ENCODE measurements at places on chromosomes 1 and 21. TPM values are rescaled to one million over a fixed set of nuclear protein-coding genes. Genes with fewer than 3 reads are reported as not detected.

Gene ITLN2
- not detected for total RNA-seq

Gene CD1B
- total RNA-seq = not detected

Gene DHRS3
- 2.4 TPM for total RNA-seq

Gene S100A9
- not detected for total RNA-seq

Gene ERI3
- total RNA-seq = 97.9 TPM

Gene EXOSC10
- 119 TPM for total RNA-seq

Gene SYNC
- not detected for total RNA-seq

Gene KLHL12
- 22.9 TPM for total RNA-seq

DNA sequence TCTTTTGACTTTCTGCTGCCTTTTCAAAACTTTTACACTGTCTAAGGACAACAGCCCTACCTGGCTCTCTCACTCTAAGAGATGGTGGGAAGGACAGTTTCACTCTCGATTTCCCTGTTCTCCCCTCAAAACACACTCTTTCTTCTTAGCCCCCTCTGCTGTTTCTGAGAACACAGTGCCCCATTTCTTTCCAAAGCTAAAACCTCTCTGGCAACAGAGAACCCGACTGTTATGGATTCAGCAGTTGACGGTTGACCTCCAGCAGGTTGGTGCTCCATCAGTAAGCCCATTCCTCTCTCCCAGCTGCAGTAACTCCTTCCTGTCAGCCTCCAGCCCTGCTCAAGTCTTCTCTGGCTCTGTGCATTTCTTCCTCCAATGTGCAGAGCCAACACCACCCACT is 88.2 kb upstream of the ABCD3 start:
- H3K4me1 ChIP-seq = peaks cover 20% of the 10 kb centered on the region
- no peaks in the 10 kb centered on the region for H3K27me3 ChIP-seq
- H3K36me3 ChIP-seq = no peaks in the 10 kb centered on the region
- H3K27ac ChIP-seq = no peak overlapping the region
- DNase-seq = peak; percentile 61

DNA sequence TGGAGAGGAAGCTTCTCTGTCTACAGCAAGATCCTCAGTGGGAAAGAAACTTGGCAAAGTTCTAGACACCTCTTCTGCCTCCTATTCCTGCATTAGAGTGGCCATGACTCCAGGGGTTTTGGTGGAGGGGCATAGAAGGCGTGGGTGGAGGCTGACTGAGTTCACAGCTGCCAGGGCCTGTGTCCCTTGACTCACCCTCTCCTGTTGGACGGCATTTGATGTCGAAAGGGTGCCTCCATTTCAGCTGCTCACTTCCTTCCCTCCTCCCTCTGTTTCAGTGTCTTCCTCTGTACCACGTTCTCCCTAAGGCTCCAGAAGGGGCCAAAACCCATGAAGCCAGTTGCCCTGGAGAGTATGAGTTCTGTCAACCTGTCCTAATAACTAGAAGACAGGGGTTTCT is 632 bp downstream of the TMEM79 start:
- H3K27me3 ChIP-seq = no peaks in the 10 kb centered on the region
- H3K4me1 ChIP-seq = peaks cover 8% of the 10 kb centered on the region
- no peak for DNase-seq
- no peak overlapping the region for H3K4me3 ChIP-seq
- H3K27ac ChIP-seq = no peak overlapping the region

DNA sequence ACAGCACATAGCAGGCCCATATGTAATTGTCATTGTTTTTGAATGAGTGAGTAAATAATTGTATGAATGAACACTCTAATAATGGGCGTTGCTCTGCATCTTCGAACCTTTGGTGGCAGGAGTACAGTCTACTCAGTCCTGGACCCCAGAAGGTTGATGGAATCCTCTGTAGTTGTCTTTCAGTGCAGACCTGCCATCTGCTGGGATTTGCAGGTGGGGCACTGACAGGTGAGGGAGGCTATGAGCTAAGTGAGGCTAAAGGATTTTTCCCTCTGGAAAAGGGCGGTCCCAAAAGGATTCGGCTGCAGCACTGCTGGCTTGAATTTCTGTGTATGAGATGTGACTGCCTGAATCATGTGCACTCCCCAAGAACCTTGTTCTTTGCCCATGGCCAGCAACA is 53.4 kb downstream of the PLXNA2 start:
- H3K4me3 ChIP-seq = no peak overlapping the region
- H3K27me3 ChIP-seq = peaks cover 6% of the 10 kb centered on the region
- no peaks in the 10 kb centered on the region for H3K4me1 ChIP-seq
- no peak for DNase-seq
- H3K36me3 ChIP-seq = no peaks in the 10 kb centered on the region

GRCh38 chr1:5994713-5995621 is 2.7 kb upstream of the NPHP4 start:
- no peaks in the 10 kb centered on the region for H3K27me3 ChIP-seq
- DNase-seq = no peak
- no peak overlapping the region for H3K27ac ChIP-seq
- peaks cover 21% of the 10 kb centered on the region for H3K4me1 ChIP-seq
- no peak overlapping the region for H3K4me3 ChIP-seq
- no peaks in the 10 kb centered on the region for H3K36me3 ChIP-seq

DNA sequence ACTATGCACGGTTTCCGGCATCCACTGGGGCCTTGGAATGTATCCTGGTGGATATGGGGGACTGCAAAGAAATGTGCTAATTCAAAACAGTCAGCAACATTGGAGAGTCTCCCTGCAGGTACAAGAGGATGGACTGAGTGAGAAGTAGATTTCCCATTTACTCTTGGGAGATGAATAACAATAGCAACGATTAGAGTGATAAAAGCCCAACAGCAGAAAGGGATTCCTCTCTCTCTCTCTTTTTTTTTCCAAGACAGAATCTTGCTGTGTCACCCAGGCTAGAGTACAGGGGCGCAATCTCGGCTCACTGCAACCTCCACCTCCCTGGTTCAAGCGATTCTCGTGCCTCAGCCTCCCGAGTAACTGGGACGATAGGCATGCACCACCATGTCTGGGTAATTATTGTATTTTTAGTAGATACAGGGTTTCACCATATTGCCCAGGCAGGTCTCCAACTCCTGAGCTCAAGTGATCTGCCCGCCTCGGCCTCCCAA is 5.0 kb upstream of the SHCBP1L start:
- H3K4me3 ChIP-seq = no peak overlapping the region
- H3K36me3 ChIP-seq = no peaks in the 10 kb centered on the region
- peaks cover 5% of the 10 kb centered on the region for H3K4me1 ChIP-seq
- no peaks in the 10 kb centered on the region for H3K27me3 ChIP-seq
- no peak overlapping the region for H3K27ac ChIP-seq

- H3K27ac ChIP-seq = no peak overlapping the region
- H3K36me3 ChIP-seq = no peaks in the 10 kb centered on the region
- no peaks in the 10 kb centered on the region for H3K27me3 ChIP-seq
- no peak for DNase-seq
- H3K4me1 ChIP-seq = peaks cover 3% of the 10 kb centered on the region
- H3K4me3 ChIP-seq = no peak overlapping the region
Measured at GRCh38 chr1:89060091-89060490, 4.9 kb downstream of the GBP1 start.

DNA sequence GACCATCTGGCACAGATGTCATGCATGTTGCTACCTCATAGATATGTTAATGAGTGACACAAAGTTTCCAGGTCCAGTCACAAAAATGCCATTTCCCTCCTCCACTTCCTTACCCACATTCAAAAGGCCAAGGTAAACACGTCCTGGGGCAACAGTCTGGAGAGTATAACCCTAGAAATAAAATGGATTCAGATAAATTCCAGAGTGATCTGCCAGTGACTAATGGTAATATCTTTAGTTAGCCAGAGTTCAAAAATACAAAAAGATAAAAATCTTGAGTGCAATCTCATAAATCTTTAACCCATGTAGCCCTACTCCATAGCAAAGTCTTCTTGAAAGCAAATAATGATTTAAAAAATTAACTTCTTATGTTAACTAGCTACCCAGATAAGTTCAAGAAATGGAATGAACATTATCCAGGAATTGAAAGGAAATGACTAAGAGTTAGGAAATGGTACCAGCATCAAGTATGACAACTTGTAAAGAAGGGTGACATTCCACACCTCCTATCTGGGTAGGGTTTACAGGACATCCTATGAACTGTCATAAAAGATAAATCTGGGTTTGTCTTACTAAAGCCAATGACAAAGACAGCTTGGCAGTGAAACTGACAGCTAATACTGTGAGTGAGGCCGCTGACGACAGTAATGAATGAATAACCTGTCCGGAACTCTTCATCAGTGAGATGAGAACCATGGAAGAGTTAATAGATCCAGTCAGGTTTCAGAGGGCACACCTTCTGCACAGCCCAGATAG is 18.1 kb downstream of the RGS2 start:
- DNase-seq = peak; percentile 80
- peaks cover 4% of the 10 kb centered on the region for H3K4me1 ChIP-seq
- no peaks in the 10 kb centered on the region for H3K27me3 ChIP-seq
- no peak overlapping the region for H3K27ac ChIP-seq
- no peaks in the 10 kb centered on the region for H3K36me3 ChIP-seq
- H3K4me3 ChIP-seq = no peak overlapping the region

DNA sequence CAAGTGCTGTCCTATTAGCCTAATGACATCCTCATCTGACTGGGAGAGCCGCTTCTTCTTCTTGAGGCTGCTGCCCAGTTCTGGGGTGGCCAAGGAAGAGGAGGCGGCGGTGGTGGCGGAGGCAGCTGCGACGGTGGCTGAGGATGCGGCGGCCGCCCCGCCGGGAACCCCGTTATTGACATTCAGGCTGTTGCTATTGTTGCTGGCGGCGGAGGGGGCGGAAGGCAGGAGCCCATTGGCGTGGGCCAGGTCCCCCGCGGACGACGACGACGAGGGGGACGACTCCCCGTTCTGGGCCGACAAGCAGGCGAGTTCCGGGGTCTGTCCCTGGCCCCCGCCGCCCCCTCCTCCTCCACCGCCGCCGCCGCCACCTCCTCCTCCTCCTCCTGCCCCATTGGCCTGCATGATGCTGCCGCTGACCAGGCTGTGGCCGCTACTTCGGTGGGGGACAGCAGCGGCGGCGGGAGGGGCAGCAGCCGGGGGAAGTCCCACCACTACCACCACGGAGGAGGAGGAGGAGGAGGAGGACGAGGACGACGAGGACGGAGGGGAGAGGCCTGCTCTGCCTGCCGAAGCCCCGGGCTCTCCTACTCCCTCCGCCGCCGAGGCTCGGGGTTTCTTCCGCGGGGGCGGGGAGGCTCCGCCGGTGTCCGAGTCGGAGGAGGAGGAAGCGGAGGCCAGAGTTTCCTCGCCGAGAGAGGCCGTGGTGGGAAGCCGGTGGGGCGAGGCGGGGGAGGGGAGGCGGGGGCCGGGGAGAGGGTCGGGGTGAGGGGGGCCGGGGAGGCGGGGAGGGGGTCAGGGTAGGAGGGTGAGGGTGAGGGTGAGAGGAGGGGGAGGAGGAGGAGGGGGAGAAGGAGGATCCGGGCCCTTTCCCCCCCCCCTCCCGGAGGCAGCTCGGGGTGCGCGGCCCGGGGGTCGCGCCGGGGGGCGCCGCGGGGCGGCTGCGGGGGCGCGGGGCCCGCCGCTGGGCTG is 610 bp downstream of the WDR26 start:
- H3K27ac ChIP-seq = peak overlapping the region; percentile 83
- H3K4me3 ChIP-seq = peak overlapping the region; percentile 75
- H3K4me1 ChIP-seq = peaks cover 38% of the 10 kb centered on the region
- DNase-seq = peak; percentile 35

DNA sequence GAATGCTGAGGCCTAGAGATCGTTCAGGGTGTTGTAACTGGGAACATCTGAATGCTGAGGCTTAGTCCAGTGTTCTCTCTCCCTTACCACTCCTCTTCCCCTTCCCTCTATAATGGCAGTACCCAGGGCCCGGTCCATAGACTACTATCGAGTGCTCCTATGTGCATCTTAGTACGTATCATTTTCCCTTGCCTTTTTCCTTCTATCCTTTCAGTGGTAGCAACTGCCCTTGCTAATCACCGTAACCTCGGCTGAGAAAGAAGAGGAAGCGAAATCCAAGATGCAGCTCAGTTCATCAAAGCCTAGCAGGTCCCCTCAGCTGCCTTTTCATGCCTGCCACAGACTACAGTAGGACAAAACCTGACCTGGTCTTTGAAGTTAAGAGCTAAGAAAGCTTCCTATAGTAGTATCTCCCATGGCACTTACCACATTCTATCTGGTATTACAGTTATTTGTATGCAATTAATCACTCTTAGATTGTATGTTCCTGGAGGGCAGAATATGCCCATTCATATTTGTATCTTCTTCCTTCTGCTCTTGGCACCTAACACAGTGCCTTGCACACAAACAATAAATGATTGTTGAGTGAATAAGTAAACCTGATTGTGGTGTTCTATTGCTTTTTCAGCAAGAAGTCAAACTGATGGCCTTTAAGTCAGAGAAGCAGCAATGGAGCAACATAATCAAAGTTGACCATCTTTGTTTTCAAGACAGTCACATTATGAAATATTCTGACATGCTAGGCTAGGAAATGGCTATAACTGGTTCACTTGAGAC is 22.4 kb downstream of the CNIH4 start:
- H3K4me1 ChIP-seq = no peaks in the 10 kb centered on the region
- no peak overlapping the region for H3K27ac ChIP-seq
- no peak for DNase-seq
- H3K36me3 ChIP-seq = peaks cover 43% of the 10 kb centered on the region
- H3K4me3 ChIP-seq = no peak overlapping the region
- no peaks in the 10 kb centered on the region for H3K27me3 ChIP-seq

Data from A673 (cell line).